ENCODE measurements at places on chromosomes 3 and 15. TPM values are rescaled to one million over a fixed set of nuclear protein-coding genes. Genes with fewer than 3 reads are reported as not detected.

DNA sequence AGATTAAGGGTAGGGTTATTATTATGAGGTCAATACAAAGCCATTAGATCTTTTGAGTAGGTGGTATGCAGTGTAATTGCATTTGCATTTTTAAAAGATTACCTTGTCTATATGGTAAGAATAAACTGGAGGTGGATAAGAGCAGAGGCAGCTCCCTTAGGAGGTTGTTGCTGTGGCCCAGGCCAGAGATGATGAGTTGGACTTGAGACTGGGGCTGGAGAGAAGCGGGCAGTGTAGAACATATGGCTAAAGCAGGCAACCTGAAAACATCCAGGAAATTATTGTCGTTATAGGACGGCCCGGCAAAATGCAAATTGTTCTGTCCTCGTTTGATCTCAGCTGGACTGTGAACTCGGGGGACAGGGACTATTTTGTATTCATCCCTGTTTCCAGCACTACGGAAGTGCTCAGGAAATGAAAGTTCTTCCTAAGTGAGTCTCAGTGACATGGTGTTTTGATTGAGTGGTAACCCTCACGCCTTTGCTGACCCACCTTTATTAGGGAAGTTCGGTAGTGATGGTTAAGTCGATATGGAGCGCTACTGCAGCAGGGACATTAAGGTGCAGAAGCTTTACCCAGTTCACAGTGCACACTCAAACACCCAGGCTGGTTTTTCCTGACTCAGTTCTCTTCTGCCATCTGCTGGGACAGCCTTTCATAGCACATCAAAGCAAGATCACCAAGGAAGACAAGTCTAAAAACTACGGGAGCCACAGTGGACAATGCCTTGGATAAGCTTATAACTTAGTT is 27.2 kb upstream of the VPS33B start:
- H3K4me3 ChIP-seq, result no peak overlapping the region
- H3K4me1 ChIP-seq, result peaks cover 30% of the 10 kb centered on the region
- DNase-seq, result peak; percentile 68

GRCh38 chr3:121462565-121462964 is 83.2 kb downstream of the POLQ start:
- H3K27me3 ChIP-seq, result no peaks in the 10 kb centered on the region
- peaks cover 56% of the 10 kb centered on the region for H3K36me3 ChIP-seq
- H3K4me3 ChIP-seq, result no peak overlapping the region
- DNase-seq, result no peak
- no peaks in the 10 kb centered on the region for H3K4me1 ChIP-seq
- H3K27ac ChIP-seq, result no peak overlapping the region

DNA sequence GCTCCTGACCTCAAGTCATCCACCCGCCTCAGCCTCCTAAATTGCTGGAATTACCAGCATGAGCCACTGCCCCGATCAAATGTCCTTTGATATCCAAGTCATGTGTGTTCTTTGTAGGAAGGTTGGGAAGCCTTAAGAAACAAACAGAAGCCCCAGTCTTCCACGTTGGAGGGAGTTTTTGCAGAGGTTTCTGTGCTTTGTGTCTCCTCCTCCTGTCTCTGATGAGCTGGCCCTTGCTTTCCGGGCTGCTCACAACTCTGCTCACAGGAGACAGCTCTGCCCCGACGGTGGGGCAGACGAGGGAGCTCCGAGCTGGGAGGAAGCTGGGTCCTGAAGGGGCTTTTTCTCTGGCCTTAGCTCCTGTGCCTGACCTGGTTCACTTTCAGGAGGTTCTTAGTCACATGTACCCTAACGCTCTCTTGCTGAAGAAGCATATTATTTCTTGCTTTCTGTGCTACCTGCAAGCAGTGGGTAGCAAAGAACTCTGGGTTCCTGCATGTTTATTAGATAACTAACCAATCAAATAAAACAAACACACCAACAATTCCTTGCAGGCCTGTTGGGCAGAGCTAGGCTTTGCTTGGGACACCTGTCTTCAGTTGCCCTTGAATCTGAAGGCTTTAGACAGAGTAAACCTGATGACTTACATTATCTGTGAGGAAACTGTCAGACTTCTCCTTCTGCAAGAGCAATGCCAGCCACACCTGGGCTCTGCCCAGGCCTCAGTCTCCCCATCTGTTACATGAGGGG is 52.6 kb upstream of the SMAD6 start:
- no peak overlapping the region for H3K27ac ChIP-seq
- DNase-seq, result no peak
- no peaks in the 10 kb centered on the region for H3K36me3 ChIP-seq
- H3K4me1 ChIP-seq, result peaks cover 3% of the 10 kb centered on the region

DNA sequence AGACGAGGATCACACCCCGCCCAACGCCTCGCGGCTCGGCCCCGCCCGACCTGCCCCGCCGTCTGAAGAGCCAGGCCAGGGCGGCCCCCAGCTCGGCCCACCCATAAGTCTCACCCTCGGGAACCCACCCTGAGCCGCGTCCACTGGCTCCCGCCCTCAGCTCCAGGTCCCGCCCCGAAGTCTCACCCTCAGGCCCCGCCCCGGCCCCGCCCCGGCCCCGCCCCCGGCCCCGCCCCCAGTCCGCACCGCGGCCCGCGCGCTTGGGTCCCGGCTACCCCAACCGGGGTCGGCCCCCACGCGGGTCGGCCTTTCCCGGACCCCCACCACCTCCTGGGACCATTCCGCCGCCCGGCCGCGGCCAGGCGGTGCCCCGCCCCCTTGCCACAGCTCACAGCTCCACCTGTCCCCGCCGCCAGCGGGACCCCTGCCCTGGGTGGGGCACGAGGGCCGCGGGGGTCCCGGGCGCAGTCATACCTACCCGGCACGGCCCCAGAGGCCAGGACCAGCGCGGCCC is 489 bp downstream of the CSPG5 start:
- peak overlapping the region; percentile 63 for H3K4me3 ChIP-seq
- H3K4me1 ChIP-seq, result no peaks in the 10 kb centered on the region
- H3K27me3 ChIP-seq, result peaks cover 38% of the 10 kb centered on the region

DNA sequence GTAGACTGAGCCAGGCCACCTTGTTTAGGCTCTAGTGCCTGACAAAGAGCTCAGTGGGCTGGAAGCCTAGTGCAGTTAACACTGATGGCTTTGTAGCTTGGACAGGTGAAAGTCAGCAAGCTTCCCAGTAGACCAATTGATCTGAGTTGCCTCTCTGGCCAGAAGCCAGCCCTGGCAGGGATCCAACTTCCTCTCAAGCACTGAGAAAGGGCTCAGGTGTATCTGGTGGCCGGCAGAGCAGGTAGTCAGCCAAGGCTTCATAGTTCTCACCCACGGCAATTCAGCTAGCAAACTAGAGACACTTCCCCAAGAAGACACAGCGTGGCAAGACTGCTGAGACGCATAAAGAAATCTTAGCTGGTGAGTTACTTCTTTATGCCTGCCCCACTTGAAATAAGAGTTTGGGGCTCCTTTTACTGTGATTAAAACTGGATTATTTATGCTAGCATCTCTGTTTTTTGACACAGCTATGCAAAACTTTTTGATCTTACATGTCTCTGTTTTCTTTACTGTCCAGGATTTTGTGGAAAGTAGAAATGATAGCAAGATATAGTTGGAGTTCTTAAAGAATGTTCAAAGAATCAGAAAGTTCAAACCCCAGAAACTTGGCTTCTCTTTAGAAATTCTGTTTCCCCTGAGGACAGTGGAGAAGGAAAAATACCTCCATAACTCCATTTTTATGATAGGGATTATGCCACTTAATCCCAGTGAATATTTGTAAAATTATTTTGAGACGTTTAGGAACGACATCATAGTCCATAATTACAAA is 8.4 kb upstream of the CA12 start:
- H3K27ac ChIP-seq, result no peak overlapping the region
- no peak overlapping the region for H3K4me3 ChIP-seq
- H3K36me3 ChIP-seq, result no peaks in the 10 kb centered on the region
- no peak for DNase-seq
- peaks cover 8% of the 10 kb centered on the region for H3K4me1 ChIP-seq
- H3K27me3 ChIP-seq, result peaks cover 17% of the 10 kb centered on the region

GRCh38 chr3:71584394-71585011 is 975 bp upstream of the FOXP1 start:
- H3K27ac ChIP-seq, result peak overlapping the region; percentile 87
- H3K27me3 ChIP-seq, result peaks cover 18% of the 10 kb centered on the region
- H3K4me3 ChIP-seq, result peak overlapping the region; percentile 75
- H3K4me1 ChIP-seq, result peaks cover 40% of the 10 kb centered on the region

DNA sequence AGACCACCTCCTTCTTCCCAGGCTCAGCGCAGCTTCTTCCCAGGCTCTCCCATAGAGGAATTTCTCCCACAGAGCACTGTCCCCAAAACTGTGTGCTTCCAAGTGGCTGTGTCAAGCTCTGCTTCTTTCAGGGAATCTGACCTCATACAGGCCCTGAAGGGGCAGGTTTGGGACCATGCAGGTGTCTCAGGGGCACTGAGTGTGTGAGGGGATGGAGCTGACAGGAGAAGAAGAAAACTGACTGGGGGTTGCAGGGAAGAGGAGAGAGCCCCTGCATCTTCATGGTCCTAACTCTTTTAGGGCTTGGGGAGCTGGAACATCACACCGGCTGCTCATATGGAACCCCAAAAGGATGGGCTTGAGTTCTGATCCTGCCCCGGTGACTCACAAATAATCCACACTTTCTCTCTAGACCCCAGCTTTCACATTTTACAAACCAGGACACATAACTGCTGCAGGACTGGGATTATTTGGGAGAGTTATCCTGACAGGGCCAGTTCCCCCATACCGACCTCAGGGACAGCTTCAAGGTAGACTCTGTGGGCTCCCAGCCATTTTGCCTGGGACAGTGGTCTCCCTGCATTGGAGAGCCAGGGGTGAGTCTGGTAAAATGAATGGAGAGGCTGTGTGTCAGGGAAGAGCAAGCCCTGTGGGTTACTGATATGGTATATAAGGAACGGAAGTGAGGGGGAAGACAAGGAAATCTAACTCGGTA is 316.1 kb downstream of the TLE3 start:
- no peak overlapping the region for H3K27ac ChIP-seq
- peaks cover 26% of the 10 kb centered on the region for H3K4me1 ChIP-seq
- peaks cover 7% of the 10 kb centered on the region for H3K36me3 ChIP-seq
- H3K4me3 ChIP-seq, result no peak overlapping the region
- H3K27me3 ChIP-seq, result peaks cover 27% of the 10 kb centered on the region

DNA sequence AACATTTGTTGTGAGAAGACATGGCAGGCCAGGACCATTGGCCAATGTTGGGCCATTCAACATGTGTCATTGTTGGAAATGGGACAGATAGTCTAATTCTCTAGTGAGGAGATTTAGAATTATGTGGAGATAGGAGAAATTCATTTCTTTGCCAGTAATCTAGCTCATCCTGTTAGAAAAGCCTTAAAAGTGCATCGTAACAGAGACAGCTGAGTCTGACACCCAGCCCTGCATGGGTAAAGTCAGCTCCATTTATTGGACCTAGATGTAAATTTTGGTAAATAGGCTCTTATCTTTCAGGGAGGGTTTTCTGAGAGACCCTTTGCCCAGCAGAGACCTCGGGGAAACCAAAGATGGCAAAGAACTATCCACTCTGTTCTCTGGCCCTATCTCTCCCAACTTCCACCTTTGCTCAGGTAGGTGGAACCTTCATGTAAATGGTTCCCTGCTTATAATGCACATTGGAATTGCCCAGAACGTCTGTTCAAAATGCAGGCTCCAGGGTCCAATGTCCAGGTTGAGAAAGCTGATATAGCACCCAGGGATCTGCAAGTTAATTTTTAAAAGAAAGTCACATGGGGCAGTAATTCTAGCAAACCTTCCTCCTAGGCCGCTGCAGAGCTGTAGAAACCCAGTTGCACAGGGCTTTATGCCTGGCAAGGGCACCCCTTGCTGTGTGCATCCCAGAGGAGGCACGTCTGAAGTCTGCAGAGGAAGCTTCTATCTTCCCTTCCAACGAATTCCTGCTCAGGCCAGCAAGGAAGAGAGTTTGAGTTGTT is 365.9 kb upstream of the PROK2 start:
- no peak overlapping the region for H3K27ac ChIP-seq
- no peaks in the 10 kb centered on the region for H3K4me1 ChIP-seq
- no peaks in the 10 kb centered on the region for H3K36me3 ChIP-seq
- H3K27me3 ChIP-seq, result no peaks in the 10 kb centered on the region

- H3K4me3 ChIP-seq, result no peak overlapping the region
- H3K27me3 ChIP-seq, result peaks cover 15% of the 10 kb centered on the region
- no peak overlapping the region for H3K27ac ChIP-seq
- peaks cover 6% of the 10 kb centered on the region for H3K4me1 ChIP-seq
These were observed 3.9 kb downstream of the TMIE start for GRCh38 chr3:46705022-46705530.

GRCh38 chr15:63501256-63502089 is 2.9 kb upstream of the USP3 start:
- H3K27ac ChIP-seq, result peak overlapping the region; percentile 95
- peaks cover 60% of the 10 kb centered on the region for H3K4me1 ChIP-seq
- H3K36me3 ChIP-seq, result peaks cover 16% of the 10 kb centered on the region
- peak; percentile 40 for DNase-seq
- peak overlapping the region; percentile 76 for H3K4me3 ChIP-seq

DNA sequence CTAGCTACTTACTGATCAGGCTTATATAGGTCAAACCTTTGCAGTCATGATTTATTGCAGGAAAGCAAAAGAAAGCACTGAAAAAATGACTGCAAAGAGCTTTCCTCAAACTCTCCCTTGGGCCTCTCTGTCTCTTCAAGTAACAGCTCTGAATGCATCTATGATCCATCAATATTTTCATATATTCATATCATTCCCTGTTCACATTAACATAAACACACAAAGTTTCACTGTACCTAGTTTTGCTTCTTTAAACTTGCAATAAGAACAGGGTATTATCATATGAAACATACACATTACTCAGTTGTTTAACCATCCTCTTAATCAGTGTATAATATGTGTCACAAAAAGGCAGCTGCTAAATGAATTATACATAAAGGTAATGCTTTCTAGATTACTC is 107.9 kb upstream of the ARL6 start:
- H3K36me3 ChIP-seq, result no peaks in the 10 kb centered on the region
- H3K4me3 ChIP-seq, result no peak overlapping the region

- H3K36me3 ChIP-seq, result peaks cover 43% of the 10 kb centered on the region
- no peaks in the 10 kb centered on the region for H3K27me3 ChIP-seq
- H3K4me3 ChIP-seq, result no peak overlapping the region
- DNase-seq, result no peak
- H3K27ac ChIP-seq, result no peak overlapping the region
These were observed 202.7 kb downstream of the ITPR1 start for GRCh38 chr3:4695846-4696245.

DNA sequence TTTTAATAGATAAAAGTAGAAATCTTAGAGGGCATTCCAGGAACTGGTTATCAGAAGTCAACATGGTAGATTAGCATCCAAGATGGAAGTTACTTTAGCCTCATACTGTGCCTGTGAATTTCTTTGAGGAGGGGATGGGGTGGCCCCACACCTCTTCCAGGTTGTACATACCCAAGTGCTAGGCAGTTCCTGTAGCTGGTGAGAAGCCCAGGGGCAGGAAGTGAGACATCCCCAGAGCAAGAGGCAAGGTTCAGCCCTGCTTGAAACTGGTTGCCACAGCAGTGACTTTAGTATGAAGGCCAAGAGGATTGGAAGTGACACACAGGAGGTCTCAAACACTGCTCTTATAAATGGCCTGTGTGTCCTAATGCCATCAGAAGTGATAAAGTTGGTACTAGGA is 11.9 kb downstream of the GTPBP8 start:
- H3K27me3 ChIP-seq, result no peaks in the 10 kb centered on the region
- H3K4me3 ChIP-seq, result no peak overlapping the region
- peaks cover 72% of the 10 kb centered on the region for H3K36me3 ChIP-seq
- H3K27ac ChIP-seq, result peak overlapping the region; percentile 60
- peaks cover 67% of the 10 kb centered on the region for H3K4me1 ChIP-seq

The KLHL6 gene
- 40.4 TPM for total RNA-seq

The SCAMP5 gene
- total RNA-seq, result 3.0 TPM

The EFCC1 gene
- total RNA-seq, result 0.07 TPM

The SLCO2A1 gene
- not detected for total RNA-seq

All from activated CD4-positive, alpha-beta T cell treated with anti-CD3 and anti-CD28 coated beads, Interleukin-2, amount 10 ng/mL, durations not matched to agents 7 days and 5 days (primary cell).